ENCODE measurements at places on chromosomes 13 and 19. TPM values are rescaled to one million over a fixed set of nuclear protein-coding genes. Genes with fewer than 3 reads are reported as not detected.

DNA sequence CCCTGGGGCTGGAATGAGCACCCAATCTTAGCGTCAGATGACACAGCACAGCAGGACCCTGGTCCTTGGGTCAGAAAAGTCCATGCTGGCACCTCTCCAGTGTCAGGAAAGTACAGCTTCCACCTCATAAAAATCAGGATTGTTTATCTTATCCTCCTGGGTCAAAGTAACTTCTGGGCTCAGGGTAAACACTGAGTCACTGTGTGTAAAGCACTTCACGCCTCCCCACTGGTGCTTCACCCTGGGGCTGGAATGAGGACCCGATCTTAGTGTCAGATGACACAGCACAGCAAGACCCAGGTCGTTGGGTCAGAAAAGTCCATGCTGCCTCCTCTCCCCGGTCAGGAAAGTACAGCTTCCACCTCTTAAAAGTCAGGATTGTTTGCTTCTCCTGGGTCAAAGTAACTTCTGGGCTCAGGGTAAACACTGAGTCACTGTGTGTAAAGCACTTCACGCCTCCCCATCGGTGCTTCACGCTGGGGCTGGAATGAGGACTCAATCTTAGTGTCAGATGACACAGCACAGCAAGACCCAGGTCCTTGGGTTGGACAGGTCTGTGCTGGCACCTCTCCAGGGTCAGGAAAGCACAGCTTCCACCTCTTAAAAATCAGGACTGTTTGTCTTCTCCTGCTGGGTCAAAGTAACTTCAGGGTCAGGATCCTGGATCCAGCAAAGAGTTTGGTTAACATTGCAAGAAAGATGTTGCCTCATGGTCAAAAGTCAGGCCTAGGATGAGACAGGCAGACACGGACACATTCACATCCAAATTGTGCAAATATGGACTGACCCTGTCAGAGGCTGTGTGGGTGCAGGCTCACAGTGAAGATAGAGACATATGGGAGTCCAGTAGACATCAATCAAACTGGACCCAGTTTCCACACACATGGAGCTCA is 39.2 kb upstream of the CYP2A7 start:
- peak; percentile 86 for DNase-seq

DNA sequence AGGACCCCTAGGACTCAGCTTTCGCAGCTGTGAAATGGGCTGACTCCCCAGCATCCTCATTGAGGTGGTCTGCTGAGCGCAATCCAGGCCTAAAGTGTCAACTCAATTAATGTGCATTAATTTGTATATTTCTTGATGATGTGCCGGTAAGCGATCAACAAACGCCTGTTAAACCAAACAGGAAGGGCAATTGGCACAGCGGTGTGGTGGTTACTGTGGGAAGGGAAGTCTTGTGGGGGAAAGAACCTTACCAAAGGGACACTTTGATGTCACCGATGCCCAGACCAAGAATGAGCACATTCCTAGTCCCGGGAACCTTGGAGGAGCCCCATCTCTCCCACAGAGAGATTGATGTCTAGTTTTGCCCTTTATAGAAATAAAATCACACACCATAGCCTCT is 1.6 kb downstream of the JAK3 start:
- no peak for DNase-seq

DNA sequence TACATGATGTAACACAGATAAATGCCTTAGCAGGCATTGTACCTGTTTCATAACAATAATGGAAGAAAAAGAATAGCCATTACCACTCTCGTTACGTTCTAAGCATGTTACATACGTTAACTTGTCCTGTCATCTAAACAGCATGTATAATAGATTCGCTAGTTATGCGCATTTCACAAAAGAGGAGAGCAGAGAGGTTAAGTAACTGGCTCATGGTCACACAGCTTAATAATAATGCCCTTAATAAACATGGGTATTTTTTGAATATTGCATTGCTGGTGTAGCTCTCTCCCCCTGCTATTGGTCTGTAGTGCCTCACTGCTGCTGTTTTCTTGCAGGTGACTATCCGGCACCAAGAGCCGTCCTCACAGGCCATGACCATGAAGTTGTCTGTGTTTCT is 188.3 kb upstream of the MAB21L1 start:
- no peak for DNase-seq

- DNase-seq, result no peak
Measured at GRCh38 chr19:53147645-53148044, 11.2 kb downstream of the ZNF347 start.

GRCh38 chr19:13297023-13297422 is 146.8 kb downstream of the IER2 start:
- no peak for DNase-seq

- no peak for DNase-seq
Measured at GRCh38 chr13:83677985-83678384, 204.3 kb downstream of the SLITRK1 start.

DNA sequence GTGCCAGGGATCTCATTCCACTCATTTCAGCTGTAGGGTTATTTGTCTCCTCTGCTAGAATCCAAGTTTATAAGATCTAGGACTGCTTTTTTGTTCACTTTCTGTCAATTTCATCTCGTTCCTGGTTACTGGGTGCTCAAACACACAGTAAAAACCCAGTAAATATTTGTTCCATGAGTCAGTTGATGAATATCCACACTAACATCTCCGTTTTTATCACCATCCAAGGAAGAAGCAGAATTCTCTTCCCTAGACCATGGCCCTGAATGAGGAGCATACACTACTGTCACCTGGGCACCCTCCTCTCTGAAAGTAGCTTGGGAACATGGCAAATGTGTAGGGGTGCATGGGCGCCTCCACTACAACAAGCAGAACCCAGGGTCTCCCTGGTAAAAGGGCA is 390.8 kb downstream of the FOXO1 start:
- DNase-seq, result no peak

DNA sequence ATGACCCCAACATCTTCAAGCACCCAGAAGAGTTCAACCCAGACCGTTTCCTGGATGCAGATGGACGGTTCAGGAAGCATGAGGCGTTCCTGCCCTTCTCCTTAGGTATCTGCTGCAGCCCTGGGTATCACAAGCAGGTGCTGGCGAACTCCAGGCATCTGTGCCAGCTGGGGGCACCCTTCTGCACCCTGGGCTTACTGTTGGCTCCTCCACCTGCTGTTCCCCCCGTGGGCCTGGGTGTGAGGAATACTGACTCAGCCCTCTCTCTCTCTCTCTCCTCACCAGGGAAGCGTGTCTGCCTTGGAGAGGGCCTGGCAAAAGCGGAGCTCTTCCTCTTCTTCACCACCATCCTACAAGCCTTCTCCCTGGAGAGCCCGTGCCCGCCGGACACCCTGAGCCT is 13.0 kb downstream of the CYP2S1 start:
- DNase-seq, result no peak

DNA sequence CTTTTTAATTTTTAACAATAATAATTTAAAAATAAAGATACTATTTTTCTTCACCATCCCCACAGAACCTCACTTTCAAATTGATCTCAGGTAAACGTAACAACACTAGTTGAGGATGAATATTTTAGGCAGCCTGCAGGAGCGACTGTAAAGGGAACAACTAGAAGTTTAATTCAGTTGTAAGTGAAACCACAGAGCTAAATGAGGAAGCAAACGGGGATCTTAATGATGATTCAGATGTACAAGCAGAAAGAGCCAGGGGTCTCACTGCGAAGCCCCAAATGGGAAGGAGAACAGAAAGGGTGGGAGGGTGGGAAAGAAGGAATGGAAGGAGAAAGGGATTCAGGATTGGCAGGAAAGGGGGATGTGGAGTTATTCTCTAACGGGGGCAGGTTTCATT is 54.6 kb upstream of the RAP2A start:
- DNase-seq, result no peak

GRCh38 chr13:85798556-85798955 is 663 bp downstream of the SLITRK6 start:
- no peak for DNase-seq

DNA sequence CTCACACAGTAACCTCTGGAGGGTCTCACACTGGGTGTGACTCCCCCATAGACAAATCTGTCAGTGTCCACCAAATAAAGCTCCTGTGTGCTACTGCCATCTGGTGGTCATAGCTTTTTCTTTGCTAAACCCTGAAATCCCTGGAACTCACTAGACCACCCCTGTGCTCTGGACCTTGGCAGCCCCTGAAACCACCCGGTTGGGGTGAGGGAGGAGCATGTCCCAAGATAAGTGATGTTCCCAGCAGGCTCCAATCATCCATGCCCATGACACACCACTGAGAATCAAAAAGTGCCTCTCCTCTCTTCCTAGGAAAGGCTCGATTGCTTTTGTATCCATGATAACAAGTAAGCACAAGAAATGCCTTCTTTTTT is 6.5 kb upstream of the HSD17B14 start:
- peak; percentile 44 for DNase-seq

DNA sequence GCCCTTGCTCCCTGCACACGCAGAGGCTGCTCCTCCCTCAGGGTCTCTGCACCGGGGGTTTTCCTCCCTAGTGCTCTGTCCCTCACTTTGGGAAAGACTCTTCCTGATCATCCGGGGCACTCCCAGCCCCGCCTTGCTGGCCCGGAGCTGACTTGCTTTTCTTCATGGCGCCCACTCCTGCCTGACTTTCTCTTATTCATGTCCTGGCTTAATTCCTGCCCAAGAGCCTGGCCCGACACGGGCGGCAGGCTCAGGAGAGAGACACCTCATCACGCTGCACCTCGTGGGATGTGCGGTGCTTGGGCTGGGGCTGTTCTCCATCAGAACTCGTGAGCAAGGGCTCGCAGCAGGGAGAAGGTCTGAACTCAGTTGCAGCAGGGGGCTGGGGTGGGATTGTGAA is 11.8 kb upstream of the PLA2G4C start:
- no peak for DNase-seq

DNA sequence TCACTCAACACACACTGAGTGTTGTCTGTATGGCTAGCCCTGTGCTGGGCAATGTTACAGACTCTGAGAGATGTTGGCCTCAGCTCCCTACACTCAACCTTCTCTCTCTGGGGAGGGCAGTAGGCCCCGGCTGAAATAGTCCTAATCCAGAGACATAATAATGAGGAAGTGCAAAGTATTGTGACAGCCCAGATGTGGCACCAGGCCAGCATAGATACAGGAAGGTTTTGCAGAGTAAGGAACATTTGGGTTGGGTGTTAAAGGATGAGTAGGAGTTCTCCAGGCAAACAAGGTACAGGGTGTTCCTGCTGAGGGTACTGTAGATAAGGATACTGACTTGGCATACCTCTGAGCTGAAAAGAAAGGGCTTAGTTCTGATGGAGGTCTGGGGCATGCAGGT is 2.4 kb downstream of the LIN7B start:
- DNase-seq, result no peak

GRCh38 chr13:88107570-88107969 is 436.4 kb downstream of the SLITRK5 start:
- DNase-seq, result no peak

Gene TEX29
- 0.92 TPM for total RNA-seq

Gene C3
- total RNA-seq, result 486 TPM

Gene CASP14
- total RNA-seq, result not detected

Gene CATSPERD
- not detected for total RNA-seq

Gene CGB7
- total RNA-seq, result 0.14 TPM

Gene TTC9B
- not detected for total RNA-seq

Gene FSD1
- 1.3 TPM for total RNA-seq

Gene CKM
- not detected for total RNA-seq

Gene DHDH
- 1.9 TPM for total RNA-seq

Gene ATP4A
- not detected for total RNA-seq

Gene ZC3H4
- 45.1 TPM for total RNA-seq

Measured in mucosa of gallbladder (tissue), 1 donor.